ENCODE measurements at places on chromosomes 1 and 21.

GRCh38 chr1:9792156-9793042, 31.4 kb downstream of the CLSTN1 start:
- DNase-seq = no peak

- no peak for DNase-seq
Measured at GRCh38 chr1:167871331-167871730, 42.6 kb downstream of the ADCY10 start.

- DNase-seq = no peak
Measured at GRCh38 chr1:244730934-244731434, 78.1 kb downstream of the DESI2 start.

- no peak for DNase-seq
Measured at GRCh38 chr1:89104687-89105086, 21.2 kb downstream of the GBP2 start.

GRCh38 chr1:180287988-180288705, 58.1 kb downstream of the LHX4 start:
- no peak for DNase-seq

GRCh38 chr1:118751166-118751565, 237.0 kb downstream of the TBX15 start:
- no peak for DNase-seq

- DNase-seq = peak; percentile 8
Measured at GRCh38 chr1:64686828-64687724, 57.8 kb upstream of the RAVER2 start.

- DNase-seq = no peak
Measured at GRCh38 chr21:41370840-41371684, 9.2 kb downstream of the MX2 start.

DNA sequence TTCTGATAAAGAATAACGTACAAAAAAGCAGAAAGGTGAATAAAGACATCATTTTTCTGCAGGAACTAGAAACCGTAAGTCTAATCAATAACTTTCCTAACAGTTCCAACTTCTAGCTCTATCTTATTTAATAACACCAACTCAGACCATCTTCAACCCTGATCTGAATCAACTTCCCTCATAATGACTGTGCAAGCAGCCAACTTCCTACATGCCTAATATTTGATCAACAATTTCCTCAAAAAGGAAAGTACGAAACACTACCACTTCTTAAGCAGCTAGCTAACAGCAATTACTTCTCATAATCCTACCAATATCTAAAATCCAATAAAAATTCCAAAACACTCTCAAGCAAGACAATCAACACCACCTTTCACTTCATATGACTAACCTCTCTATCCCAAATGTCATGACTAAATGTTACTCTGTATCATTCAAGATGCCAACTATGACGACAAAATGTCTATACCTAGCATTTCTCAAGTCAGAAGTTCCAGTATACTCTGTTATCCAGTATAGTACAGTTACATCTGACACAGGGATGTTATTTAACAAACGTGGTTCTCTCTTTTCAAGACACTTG, 1.7 kb downstream of the COP1 start:
- DNase-seq = no peak

- no peak for DNase-seq
Measured at GRCh38 chr1:111980686-111981085, 8.8 kb downstream of the KCND3 start.

DNA sequence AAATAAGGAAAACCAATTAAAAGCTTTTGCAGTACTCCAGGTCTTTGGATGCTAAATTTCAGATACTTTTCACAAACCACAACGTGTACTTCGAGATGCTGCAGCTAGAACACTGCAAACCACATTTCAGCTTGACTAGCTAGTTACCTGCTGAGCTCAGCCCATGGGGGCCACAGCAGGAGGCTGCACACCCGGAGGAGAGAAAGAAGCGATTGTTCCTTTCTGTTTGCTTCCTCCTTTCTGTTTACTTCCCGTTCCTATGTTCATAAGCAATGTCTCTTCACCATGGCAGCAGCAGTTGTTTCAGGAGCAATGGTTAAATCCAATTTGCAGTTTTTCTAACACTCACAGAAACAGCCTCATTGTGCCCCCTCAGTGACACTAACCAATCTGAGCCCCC, 225.6 kb upstream of the FGGY start:
- no peak for DNase-seq

DNA sequence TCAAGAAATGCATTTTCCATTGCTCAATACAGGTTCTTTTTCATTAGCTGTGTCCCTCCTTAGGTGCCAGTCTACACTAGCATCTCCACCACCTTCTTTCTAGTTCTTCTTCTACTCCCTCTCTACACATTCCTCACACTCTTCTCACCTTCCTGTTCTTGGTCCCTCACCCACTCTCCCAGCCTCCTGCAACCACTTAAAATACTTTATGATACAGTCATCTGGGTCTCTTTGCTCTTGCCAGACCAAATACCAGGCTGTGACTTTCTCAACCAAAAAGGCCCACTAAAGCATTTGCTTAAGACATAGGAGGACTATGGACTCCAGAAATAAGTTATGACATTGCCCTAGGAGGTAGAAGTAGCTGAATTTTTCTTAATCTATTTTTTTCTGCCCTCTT, 35.1 kb downstream of the PIGM start:
- DNase-seq = no peak

DNA sequence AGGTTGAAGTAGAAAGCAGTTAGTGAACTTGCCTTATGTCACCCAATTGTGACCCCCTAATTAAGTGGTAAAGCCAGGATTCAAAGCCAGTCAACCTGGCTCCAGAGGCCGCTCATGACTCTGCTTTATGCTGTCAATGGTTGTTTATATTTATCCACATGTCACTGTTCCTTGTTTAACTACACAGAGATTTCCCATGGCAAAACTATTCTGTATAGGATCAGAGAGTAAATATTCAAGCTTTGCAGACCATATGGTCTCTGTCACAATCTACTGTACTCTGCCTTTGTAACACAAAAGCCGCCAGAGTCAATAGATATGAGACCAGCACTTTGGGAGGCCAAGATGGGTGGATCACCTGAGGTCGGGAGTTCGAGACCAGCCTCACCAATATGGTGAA, 371.7 kb upstream of the PTBP2 start:
- DNase-seq = no peak

GRCh38 chr1:1208713-1209433, 2.5 kb upstream of the TNFRSF18 start:
- no peak for DNase-seq

DNA sequence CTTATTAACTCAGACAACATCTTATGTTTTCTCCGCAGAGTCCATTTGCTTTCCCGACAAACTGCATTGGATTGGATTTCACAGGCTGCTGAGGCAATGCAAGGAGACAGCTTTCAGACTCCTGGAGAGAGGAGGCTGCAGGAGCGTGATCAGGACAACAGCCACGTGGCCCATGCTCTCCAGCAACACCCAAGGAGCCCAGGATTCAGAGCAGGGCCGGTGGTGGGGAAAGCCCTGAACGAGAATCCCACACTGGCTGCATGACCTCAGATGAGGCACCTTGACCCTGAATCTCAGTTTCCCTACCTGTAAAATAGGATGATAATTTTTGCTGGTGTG, 78.3 kb upstream of the NFASC start:
- no peak for DNase-seq

- no peak for DNase-seq
Measured at GRCh38 chr1:183277821-183278738, 92.0 kb downstream of the LAMC2 start.

- DNase-seq = no peak
Measured at GRCh38 chr21:42555756-42556438, 42.2 kb downstream of the SLC37A1 start.

DNA sequence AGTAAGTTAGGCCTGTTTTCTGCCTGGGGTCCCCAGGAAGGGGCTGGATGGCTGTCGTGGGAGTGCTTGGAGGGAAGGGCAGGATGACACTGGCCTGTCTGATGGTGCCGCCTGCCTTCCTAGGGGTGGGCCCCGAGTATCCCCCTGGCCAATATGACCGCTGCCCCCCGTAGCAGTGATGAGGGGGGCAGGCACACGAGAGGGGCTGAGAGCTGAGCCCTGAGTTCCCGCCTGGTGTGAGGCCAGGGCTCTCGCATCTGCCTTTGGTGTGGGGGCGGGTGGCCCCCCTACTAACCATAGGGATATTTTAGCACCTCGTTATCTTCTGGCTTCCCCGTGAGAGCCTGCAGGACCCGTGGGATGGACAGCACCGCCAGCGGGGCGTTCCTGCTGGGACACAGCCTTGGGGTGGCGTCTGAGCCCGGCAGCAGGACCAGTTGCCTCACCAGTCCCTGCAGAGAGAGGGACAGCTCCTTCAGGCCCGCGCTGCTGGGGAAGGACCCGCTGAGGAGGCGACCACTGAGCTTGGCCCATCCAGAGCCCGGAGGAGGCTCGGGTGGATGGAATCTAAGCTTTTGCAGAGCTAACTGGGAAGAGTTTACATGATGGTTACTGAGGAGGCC, 10.4 kb downstream of the KRTAP10-1 start:
- no peak for DNase-seq

- DNase-seq = no peak
Measured at GRCh38 chr1:93328809-93329760, 16.6 kb upstream of the DR1 start.

DNA sequence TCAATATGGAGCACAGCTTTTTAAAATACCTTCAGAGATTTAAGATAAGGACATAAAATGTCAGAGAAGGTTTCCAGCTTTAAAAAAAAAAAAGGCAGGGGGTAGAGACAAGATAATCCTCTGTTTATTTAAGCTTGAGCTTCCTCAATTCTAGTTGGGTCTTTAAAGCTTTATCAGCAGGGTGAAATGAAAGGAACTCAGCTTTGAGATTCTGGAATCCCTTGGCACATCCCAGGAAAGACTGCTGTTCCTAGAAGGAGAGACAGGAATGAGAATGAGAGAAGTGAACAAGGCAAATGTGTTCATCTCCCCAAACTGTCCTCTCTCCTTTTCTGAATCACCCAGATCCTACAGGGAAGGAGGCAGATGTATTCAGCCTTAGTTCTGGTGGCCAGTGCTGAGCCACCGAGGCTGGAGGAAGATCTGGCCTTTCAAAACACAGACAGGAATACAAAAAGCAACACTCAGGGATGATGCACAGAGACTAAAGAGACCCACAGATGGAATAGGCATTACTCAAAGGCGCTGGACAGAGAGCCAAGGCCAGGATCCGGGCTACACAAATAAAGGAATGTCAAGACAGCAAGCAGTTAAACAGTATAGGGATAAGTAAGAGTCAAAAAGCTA, 385.8 kb upstream of the DUSP10 start:
- no peak for DNase-seq

DNA sequence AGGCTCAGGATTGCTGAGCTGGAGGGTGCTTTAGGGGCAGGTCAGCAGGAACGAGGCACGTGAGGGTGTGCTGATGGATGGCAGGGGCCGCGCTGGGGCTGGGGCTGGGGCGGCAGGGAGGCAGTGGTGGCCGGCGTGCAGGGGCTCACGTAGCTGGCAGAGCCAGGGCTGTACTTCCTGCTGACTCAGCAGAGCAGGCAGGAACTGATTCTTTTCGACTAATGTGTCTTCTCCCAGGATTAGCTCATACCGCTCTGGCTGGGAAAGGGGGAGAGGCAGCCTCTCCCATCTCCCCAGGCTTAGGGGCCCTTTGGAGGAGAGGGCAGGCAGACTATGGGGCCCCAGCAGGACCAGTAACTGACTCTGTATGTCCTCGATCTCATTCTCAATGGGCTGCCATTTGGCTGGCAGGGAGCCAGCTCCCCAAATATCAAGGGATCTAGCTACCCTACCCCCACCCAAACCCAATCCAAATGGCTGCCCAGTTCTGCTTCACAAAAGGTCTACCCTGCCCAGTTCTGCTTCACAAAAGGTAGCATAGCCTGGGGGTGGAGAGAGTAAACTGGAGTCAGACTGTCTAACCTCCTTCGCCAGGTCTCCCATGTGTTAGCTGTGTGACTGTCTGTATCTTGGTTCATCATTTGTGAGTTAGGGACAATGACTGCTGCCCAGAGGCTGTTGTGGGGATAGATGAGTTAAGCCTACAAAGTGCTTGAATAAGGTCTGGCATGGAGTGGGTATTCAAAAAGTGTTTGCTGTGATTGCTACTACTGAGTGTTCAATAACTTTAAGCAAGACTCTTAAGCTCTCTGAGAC, 100.1 kb upstream of the SLC2A1 start:
- no peak for DNase-seq

DNA sequence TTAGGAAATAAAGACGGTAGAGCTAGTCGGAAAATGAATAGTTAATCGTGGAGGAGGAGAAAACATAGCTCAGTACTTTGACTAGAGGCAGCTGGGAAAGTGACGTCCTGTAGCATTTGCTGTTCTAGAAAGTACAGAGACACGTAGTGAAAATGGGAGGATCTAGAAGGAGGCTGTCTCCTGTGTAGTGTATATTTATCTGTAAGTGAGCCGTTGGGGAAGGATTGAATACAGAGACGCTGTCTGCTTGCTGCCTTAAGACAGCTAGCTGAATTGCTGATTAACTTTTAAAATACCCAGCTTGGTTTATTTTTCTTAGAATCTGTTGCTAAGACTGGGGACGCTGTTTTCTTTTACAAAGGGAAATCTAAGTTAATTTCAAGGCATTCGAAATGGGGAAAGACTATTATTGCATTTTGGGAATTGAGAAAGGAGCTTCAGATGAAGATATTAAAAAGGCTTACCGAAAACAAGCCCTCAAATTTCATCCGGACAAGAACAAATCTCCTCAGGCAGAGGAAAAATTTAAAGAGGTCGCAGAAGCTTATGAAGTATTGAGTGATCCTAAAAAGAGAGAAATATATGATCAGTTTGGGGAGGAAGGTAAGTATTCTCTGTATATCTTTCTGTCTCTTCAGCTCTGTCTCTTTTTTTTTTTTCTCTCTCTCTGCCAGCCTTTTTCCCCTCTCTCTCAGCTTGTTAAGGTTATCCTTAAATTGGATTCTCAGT, at the start of gene DNAJB4:
DNAJB4 (plus strand) TSS at position 221 of the 729 bp plus-strand sequence; CDS start at position 393, 172 bp downstream.
- DNase-seq = peak; percentile 41

DNA sequence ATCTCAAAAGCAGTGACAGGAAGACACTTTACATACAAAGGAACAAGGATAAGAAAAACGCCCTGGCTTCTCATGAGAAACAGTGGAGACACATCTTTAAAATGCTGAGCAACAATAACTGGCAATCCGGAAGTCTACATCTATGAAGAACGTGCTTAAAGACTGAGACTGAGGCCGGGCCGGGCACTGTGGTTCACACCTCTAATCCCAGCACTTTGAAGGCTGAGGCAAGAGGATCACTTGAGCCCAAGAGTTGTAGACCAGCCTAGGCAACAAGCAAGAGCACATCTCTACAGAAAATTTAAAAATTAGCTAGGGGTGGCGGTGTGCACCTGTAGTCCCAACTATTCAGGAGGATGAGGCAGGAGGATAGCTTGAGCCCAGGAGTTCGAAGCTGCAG, 2.1 kb upstream of the KRTAP12-1 start:
- DNase-seq = no peak
